Natural killer cell (primary cell): ENCODE measurements at places on chromosomes 16 and 17.

DNA sequence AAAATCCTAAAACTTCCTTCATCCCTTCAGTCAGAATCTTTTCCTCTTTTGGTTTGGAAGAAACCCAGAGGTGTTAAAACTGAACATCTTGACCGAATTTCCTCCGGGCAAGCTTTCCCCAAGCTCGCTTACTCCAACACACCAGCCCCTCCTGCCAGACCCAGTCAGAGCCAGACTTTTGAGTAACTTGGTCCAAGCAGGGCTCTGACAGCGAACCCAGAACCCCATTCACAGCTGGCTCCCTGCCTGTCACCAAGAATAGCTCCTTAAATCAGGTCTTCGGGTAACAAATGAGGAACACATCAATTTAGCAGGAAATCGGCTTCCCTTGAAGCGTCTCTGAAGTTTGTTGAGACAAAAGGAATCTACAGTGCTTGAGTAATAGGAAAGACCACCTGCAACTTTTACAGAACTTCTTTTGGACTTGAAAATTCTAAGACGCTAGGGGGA is 27.3 kb downstream of the GAS7 start:
- no peak for DNase-seq

DNA sequence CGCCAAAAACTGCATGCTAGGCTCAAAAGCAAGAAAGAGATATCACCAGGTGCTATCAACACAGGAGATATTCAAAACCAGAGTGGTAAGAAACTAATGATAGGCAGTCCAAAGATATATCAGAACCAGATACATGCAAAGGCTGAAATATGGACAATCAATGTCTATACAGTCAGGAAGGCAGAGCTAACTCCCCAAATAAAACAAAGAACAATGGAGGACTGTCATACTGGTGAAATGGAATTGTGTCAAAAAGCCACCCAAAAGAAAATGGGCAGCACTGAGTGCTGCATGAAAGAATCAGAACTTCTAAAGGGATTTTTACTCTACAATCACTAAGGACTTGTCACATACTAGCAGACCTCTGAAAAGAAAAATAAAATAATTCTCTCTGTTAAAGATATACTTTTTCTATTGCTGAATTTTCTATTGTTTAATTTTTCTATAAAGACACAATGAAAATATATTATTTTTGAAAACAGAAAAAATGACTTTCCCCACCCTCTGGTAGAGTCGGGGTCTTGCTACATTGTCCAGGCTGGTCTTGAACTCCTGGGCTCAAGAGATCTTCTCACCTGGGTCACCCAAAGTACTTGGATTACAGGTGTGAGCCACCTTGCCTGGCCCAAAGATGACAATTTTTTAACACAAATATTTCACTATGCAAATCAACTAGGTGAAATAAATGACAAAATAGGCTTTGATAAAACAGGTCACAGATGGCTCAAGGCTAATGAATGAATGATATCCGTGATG is 98.2 kb downstream of the USP32 start:
- DNase-seq: no peak

DNA sequence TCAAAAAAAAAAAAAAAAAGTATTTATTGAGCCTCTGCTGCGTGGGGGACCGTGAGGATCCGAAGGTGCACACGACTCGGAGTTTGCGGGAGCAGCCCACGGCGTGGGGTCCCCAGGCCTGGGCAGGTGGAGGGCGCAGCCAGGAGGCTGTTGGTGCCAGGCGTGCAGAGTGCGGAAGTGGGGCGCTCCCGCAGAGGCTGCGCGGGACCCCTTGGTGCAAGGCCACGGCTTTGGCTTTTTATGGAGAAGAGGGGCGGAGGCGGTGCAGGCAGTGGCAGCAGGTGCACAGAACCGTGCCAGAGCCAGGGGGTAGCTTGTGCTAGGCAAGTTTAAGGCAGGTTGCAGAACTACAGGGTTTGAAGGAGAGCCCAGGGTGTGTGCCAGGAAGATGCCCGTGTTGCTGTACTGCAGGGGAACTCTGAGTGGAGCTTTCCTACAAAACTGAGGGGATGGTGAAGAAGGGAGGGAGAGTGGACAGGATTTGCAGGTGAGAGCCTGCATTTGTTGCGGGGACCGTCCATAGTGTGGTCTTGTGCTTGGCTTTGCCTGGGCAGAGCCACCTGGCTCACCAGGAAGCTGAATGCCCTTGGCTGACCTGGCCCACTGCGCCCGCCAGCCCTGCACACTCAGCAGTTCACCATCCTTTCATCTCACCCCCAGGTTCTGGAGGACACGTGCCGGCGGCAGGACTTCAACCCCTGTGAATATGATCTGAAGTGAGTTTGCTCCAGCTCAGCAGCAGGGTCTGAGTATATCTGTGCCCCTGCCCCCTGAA is 1.3 kb downstream of the ASPSCR1 start:
- DNase-seq: no peak

DNA sequence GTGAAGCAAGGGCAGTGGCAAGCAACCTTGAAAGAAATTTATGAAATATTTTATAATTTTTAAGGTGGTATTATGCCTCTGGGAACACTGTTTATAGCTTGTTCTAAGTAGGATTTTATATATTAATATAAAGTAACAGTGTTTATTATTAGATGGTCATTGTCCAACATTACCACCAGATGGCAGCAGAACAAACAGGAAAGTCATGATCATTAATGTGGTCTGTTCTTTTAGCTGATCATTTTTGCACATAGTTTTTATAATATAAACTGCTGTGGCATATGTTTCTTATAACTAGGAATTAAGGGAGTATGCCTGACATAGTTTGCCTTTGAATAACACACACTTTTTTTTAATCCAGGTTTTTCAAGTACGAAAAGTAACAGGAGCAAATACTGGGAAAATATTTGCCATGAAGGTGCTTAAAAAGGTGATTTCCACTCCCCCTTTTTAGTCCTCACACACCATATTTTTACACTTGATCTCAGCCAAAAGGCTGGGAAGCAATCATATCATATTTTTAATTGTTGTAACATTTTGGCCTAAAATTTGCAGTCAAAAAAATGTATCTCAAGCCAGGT is 21.4 kb downstream of the RPS6KB1 start:
- DNase-seq: peak; percentile 73

- DNase-seq: no peak
Observed at GRCh38 chr17:53942898-53943297, 120.2 kb downstream of the KIF2B start.

DNA sequence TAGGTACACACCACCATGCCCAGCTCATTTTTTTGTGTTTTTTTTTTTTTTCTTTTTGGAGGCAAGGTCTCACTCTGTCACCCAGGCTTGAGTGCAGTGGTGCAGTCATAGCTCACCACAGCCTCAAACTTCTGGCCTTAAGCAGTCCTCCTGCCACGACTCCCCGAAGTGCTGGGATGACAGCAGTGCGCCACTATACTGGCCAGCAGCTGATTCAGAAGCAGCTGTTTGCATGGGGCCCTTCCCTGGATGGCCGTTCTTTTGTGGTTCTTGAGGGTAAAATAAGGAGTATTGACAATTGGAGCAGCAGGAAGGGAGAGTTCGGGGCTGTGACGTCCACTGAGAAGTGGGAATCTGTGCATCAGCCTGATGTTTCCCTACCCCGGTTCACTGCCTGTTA is 41.6 kb downstream of the KIAA0513 start:
- DNase-seq: no peak

DNA sequence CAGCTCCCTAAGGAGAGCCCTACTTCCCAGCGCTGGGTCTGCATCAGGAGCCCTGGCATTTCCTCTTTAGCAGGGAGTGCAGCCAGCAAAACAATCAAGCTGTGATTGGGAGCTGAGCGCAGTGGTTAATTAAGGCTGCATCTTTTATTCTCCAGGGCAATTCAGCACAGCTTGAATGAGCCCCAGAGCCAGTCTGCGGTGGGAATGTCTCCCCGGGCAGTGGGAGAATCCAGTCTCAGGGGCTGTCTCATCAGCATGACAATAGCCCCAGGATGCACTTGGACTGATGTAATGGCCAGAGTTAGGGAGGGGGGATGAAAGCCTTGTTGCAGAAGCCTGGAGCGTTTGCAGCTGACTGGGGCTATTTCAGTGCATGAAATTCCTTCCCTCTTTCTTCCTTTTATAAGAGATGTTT is 292.6 kb upstream of the SOX9 start:
- DNase-seq: no peak

- DNase-seq: no peak
Observed at GRCh38 chr16:53785044-53785443, 81.1 kb downstream of the FTO start.

GRCh38 chr16:76371441-76371840 is 94.2 kb downstream of the CNTNAP4 start:
- no peak for DNase-seq

- DNase-seq: no peak
Observed at GRCh38 chr16:51109173-51109572, 41.9 kb downstream of the SALL1 start.

DNA sequence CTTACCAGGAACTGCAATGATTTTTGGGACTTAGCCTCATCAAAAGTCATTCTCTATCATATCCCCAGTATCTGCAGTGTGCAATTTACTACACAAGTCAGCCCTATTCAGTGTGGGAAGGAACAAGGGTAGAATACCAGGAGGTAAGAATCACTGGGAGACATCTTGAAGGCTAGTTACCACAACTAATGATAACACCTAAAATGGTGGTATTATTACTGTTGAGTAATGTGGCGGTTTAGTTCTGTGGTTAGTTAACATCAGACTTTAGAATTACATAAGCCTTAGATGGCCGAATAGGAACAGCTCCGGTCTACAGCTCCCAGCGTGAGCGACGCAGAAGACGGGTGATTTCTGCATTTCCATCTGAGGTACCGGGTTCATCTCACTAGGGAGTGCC is 567.9 kb upstream of the CDH11 start:
- no peak for DNase-seq

- DNase-seq: no peak
Observed at GRCh38 chr16:87570938-87571867, 31.1 kb upstream of the JPH3 start.

DNA sequence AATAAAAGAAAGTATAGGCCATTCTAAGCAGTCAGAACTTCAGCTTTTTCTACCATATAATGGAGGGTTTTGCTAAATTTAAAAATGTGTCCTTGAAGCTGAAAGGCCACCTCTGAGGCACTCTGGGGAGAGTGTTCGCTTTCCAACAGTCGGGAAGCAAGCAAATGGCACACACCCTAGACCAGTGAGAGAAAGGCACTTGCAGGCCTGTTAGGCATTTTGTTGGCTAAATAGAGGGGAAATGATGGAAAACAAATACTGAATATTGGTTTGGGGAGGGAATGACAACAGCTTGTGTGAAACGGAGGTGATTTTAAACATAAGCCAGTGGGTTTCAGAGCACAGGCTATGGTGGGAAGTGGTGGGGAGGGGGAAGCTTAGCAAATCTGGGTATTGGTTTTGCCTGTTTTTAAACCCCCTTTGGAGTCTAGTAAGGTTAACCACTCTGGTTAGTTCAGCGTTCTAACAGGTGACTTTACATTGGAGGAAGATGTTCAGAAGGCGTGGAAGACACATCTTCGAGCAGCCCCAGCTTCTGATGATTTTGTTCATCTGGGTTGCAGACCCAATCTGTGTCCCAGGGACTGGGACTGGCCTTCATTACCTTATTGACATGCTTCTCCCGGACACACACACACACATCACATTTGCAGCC is 90.5 kb downstream of the PRKCA start:
- DNase-seq: no peak

GRCh38 chr16:84190731-84191388 is at the start of gene ADAD2:
Gene ADAD2, plus strand, starts transcription at chr16:84191157. Its CDS starts 74 bp downstream, at chr16:84191231.
- DNase-seq: no peak

DNA sequence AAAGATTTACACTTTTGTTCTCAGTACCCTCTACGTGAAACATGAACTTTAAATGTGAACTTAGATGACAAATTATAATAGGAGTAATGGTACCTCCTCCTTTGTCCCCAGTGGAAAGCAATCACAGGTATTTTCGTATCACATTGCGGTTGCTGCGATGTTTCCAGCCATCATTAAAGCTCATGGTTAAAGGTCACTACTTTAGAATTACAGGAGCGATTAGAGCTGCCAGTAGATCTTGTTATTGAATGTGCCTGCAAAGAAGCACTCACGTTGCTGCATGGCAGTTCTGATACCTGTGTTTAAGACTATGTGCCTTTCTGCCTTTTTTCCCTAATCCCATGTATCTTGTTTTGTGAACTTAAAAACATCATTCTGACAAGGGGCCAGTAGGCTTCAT is 301.0 kb downstream of the CPPED1 start:
- no peak for DNase-seq

DNA sequence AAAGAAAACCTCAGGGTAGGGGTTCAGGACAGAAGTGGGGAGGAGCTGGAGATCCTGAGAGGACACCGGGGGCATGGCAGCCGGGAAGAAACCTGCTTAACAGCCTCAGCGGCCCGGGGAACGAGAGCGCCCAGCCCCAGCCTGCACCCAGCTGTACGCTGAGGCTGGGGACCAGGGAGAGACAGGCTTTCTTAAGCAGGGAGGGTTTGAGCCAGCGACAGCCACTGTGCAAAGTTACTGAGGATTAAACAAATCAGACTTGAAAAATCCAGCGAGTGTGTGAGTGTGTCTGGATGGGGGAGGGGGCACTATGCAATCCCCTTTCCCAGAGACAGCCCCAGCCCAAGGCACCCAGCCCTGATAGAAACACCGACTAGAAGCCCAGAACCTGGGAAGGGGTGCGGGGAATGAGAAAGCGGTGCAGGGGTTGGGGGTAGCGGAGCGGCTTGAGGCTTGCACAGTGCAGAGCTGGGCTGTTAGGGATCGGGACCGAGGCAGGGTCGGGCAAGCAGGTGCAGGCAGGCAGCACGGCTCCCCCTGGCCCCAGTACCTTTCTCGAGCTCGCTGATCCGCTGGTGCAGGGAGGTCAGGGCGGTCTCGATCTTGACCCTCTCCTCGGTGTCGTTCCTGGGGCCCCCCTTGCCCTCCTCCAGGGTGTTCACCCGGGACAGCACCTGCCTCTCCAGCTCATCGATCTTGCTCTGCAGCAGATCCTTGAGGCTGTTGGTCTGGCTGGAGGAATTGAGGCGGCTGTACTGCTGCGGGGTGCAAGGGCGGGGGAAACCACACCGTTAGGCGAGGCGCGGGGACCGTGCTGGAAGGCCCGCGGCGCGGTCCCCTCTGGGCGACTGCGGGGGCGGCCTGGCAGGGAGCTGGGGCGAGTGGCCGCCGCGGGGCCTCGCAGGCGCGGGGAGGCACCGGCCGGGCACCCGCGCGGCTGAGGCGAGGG is 1.2 kb downstream of the NPTX1 start:
- DNase-seq: peak; percentile 38

- peak; percentile 43 for DNase-seq
Observed at GRCh38 chr16:47037396-47037745, 63.9 kb upstream of the DNAJA2 start.

GRCh38 chr16:2970563-2970962 is 1.4 kb downstream of the PAQR4 start:
- no peak for DNase-seq

DNA sequence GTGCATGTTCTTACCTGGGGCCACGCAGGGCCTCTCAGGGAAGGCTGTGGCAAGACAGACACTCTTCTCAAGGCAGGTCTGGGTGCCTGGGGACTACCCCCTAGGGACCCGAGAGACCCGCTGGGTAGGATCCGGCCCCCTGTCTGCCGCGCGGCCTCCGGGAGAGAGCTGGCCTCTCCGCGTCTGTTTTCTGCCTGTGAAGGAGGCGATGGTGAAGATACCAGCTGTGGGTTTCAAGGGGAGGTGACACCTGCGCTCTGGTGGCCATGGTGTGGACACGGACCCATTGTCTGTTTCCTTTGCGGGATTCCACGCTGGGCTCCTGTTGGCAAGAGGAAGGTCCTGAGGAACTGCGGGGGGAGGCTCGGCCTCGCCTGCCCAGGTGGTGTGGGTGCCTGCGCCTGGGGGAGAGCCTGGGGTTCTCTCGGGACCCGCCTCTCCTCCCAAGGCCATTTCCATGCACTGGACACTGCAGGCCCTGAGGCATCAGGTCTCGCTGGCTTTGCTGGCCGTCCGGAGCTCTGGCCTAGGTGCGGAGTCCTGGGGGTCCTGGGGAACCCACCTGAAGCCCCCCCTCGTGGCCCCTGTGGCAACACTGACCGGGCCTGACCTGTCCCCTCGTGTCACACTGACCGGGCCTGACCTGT is 12.2 kb upstream of the METRNL start:
- no peak for DNase-seq
